ENCODE measurements at places on chromosomes 7 and 10. TPM values are rescaled to one million over a fixed set of nuclear protein-coding genes. Genes with fewer than 3 reads are reported as not detected.

DNA sequence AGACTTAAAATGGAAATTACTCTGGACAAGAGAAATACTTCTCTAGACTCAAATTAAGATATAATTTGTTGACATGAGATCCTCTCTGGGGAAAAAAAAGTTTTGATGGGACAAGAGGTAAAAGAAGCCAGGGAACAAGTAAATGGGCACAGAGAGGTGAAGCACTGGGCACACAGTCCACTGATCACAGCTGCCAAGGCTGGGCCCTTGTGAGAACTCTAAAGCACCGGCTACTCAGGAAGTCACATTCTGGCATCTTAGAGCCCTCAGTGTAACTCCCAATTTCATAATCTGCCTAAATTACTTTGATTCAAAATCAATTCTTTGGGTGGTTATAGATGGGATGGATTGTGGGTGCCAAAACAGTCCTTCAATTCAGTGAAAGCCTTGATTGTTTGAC, 123.2 kb upstream of the CACNA2D1 start:
- no peak for DNase-seq

DNA sequence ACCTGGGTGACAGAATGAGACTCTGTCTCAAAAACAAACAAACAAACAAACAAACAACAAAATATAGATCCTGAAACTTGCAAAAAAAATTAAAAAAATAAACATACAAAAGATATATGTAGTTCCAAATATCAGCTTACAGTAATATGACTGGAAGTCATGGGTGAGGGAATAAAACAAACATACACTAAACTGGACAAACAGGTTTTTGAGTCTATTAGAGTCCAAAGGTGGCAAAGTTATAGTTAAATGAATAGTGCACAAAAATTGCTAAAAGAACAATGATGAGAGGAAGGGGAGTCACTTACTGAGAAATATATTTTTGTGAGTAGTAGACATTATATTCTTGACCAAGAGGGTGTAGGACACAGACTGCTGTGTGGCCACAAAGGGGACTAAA, 16.7 kb upstream of the RSBN1L start:
- no peak for DNase-seq

DNA sequence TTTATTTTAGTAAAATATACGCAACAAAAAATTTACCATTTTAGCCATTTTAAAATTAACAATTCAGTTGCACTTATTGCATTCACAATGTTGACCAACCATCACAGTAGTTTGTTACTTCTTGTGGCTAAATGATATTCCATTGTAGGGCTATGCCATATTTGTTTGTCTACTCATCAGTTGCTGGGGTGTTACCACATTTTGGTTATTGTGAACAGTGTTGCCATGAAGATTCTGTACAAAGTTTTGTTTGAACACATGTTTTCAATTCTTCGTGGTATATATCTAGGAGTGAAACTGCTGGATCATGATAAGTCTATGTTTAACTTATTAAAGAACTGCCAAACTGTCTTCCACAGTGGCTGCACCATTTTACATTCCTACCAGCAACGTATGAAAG, 46.3 kb upstream of the ZNF365 start:
- DNase-seq = peak; percentile 21

GRCh38 chr10:70925377-70926225, 37.2 kb upstream of the PCBD1 start:
- DNase-seq = peak; percentile 18

- DNase-seq = no peak
Observed at GRCh38 chr10:130483691-130484467, 347.7 kb downstream of the GLRX3 start.

DNA sequence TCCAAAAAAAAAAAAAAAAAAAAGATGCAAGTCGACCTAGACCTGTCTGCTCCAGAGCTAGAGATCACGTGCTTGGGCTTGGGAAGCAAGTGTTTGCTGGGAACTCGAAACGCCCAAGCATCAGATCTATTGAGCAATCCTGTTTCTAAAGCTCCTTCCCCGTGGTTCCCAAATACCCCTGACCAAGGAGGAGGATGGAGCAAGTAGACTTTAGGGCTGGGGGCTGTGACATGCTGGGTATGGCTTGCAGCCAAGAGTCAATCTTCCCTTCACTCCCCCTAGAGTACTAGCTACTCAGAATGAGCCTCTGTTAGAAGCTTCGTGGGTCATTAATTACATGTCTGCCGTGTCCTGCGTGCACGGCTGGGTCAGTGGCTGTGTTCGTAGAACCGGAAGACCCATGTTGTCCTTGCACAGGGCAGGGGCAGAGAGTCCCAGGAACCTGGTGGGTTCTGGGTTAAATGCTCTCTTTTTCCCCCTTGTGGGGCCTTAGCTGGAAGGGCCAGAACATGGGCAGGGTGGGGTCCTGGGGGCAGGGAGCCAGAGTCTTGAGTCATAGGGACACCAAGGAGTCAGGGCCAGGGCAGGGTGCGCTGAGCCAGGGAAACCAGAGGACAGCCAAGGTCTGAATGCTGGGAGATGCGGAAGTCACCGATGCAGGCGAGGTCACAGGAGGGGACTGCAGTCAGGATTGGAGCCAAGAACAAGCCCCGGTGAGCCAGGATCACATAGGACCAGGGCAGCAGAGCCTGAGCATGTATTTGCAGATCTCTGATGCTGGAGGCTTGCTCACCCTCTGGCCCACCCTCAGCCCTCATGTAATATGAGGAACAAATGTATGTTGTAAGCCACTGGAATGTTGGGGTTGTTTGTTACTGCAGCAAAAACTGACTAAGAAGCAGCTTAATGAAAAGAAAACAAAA, 34.6 kb upstream of the TPST1 start:
- DNase-seq = peak; percentile 49

DNA sequence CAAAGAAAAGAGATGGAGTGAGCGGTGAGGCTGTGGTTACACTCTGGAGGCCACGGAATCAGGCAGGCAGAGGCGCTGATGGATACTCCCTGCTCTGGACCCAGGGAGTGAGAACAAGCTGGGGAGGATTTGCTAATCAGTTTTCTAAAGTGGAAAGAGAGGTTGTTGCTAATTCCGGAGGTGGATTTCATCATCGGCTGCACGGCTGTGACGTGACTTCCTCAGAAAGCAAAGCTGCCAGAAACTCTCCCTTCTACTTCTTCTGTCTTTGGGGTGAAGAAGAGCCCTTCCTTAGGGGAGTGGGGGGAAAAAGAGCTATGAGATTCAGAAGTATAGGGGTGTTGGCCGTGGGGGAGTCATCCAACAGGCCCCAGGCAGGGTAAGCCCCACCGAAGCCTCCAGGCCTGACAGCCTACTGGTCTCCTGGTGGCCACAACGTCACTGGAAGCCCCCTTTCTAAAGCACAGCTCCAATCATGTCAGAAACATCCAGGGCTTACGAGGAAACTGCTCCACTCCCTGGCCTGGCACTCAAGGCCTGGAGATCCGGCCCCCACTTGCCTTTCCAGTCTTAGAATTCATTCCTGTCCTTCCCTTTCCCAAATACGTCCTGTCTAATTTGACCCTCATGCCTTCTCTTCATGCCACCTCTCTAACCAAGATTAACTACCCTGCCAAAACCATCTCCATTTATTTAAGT, 114.5 kb downstream of the HIP1 start:
- DNase-seq = peak; percentile 88

- DNase-seq = no peak
Observed at GRCh38 chr7:109376576-109376975, 806.9 kb downstream of the DNAJB9 start.

- DNase-seq = no peak
Observed at GRCh38 chr10:65083222-65083621, 1562.0 kb downstream of the REEP3 start.

- no peak for DNase-seq
Observed at GRCh38 chr7:2124604-2125345, 108.0 kb downstream of the MAD1L1 start.

DNA sequence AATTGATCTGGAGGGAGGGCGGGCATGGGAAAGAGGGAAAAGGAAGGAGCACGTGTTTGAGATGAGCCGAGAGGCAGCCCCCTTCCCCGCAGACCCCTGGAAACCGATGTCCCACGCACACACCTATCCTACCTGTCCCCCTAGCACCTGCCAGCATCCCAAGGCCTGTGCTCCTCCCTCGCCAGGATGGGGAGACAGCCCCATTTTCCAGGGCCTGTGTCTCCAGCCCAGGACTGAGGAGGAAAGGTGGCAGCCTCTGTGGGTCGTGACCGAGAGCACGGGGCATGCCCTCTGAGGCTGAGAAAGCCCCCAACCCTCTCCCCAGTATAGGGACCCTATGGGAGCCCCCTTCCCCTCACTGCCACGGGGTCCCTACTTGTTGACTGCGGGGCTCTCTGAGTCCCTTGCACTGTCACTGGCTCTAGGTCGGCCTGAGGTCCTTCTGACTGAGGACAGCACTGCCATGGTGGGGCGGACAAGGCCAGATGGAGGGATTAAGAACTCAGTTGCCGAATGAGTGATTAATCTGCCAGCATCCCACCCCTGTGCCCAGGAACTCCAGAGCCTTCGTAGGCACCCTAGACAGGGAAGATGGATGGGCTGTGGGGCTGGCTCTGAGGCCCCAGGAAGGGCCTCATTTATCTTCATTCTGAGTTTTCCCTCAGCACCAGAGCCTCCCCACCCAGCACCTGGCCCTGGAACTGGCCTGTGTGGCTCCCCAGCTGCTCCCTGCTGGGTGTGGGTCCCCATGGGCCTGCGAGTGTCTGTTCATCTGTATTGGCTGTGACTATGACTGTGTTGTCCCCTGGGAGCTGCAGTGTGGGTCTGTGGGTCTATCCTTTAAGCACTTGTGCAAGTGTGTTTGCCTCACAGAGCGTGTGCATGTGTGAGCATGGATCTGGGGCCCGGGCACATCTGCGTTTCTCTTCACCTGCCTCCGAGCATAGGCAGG, 26.0 kb downstream of the CRHR2 start:
- no peak for DNase-seq

DNA sequence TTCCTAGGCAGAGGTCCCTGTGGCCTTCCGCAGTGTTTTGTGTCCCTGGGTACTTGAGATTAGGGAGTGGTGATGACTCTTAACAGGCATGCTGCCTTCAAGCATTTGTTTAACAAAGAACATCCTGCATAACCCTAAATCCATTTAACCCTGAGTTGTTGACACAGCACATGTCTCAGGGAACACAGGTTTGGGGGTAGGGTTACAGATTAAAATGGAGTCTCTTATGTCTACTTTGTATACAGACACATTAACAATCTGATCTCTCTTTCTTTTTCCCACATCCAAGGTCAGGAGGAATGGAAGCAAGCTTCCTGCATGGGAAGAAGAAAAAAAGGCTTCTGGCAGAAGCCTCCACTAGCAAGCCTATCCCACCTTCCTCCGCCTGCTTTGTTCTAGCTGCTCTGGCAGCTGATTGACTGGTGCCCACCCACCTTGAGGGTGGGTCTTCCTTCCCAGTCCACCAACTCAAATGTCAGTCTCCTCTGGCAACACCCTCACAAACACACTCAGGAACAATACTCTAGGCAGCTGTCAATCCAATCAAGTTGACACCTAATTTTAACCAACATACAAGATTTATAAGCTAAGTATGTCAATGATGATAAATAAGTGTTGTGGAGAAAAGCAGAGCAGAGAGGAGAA, 176.5 kb upstream of the CCZ1B start:
- no peak for DNase-seq

- DNase-seq = no peak
Observed at GRCh38 chr7:105297985-105298384, 90.7 kb downstream of the SRPK2 start.

DNA sequence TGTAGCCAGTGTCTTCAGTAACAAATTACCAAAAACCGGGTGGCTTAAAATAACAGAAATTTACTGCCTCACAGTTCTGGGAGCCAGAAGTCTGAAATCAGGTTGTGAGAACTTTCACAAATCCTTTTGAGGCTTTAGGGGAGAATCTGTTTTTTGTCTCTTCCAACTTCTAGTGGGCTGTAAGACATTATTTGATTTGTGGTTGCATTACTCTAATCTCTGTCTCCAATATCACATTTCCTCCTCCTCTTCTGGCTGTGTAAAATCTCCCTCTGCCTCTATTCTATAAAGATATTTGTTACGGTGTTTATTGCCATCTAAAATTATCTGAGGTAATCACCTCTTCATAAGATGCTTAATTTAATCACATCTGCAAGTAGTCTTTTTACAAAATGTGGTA, 1039.6 kb upstream of the LRRN3 start:
- DNase-seq = no peak

- no peak for DNase-seq
Observed at GRCh38 chr7:143299840-143300239, 11.7 kb downstream of the CASP2 start.

GRCh38 chr10:13741438-13741837, 154.7 kb downstream of the PRPF18 start:
- DNase-seq = no peak

DNA sequence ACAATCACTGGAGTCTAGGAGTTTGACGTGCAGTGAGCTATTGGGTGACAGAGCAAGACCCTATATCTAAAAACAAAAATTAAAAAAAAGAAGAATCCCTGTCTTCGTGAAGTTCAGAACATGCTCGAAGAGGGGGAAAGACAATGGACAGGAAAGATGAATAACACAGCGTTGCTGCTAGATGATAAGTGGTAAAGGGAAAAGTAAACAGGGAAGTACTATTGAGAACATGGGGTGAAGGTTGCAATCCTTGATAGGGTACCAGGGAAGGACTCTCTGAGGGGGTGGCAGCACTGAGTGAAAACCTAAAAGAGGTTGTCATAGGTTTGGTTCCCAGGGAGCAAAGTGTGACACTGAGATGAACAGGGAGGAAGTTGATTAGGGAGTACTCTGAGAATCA, 2.8 kb upstream of the ABRAXAS2 start:
- no peak for DNase-seq

- DNase-seq = no peak
Observed at GRCh38 chr7:151397026-151397425, 12.8 kb downstream of the WDR86 start.

RNLS gene
- 11.3 TPM for total RNA-seq

ZNF438 gene
- 3.9 TPM for total RNA-seq

PRPS1L1 gene
- not detected for total RNA-seq

RPP30 gene
- 32.2 TPM for total RNA-seq

SRRM3 gene
- 1.0 TPM for total RNA-seq

IL2RA gene
- total RNA-seq = not detected

ITPRIP gene
- 6.8 TPM for total RNA-seq

AKR1C8 gene
- not detected for total RNA-seq

Data from fibroblast of lung (primary cell).